ENCODE measurements at places on chromosomes 1 and 21.

GRCh38 chr1:165119086-165119485 is 237.4 kb downstream of the LMX1A start:
- no peak for DNase-seq

DNA sequence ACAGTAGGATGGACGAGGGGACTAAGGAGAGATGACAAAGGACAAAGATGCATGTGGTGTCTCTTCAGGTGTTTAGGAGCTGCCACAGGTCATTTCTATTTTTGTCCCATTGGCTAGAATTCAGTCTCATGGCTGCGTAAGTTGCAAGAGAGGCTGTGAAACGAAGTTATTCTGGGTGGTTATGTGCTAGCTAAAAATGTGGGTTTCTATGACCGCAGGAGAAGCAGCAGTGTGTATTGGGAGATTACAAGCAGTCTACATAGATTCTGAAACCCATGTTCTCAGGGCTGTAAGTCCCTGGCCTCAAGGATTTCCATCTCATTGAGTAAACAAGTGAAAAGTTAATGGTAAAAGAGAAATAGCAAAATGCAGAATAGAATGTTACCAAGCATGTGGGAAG is 110.7 kb downstream of the SPATA46 start:
- no peak for DNase-seq

DNA sequence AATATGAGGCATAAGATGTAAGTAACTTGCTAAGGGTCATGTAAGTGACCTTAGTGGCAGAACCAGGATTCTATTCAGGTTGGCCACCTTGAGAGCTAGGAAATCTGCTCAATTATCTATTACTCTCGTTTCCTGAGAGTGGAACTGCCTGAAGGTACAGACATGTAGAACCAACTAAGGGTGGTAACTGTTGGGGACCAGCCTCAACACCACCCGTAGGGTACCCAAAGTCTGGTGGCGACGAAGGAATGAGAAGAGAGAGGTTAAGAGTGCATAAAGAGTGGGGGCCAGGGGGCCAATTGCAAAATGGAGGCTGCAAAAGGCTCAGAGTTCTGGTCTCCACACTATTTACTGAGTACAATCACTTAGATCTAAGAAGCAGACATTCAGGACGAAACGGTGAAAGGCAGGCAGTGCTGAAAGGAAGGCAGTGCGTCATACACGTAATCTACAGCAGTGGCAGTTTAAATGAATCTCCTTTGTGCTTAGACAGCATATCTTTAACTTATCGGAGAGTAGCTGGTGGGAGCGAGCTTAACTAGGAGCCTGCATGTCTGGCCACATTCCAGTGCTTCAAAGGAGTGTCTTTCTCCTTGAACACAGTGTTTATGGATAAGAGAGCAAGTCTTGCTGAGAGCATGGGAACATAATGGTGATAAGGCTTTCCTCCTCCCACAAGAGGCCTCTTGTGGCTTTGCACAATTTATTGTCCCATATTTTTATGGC is 25.0 kb downstream of the SRSF4 start:
- no peak for DNase-seq

GRCh38 chr1:221350091-221350490 is 391.8 kb downstream of the DUSP10 start:
- DNase-seq: no peak

DNA sequence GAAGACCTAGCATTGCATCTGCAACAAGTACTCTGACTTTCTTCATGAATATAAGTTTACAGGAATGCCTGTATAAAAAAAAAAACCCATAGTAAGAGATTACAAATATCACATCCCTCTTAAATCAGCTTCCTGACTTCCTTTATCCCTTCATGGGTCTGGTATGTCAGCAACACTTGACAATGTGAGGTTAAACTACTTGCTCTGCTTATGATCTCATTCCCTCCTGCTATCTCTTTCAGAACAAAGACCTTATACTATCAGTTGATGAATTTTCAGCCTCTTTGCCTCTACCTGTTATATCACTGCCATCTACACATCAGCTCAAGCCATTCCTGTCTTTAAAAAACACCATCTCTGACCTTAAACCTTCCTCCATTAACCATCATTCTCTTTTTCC is 130.9 kb upstream of the SAMSN1 start:
- DNase-seq: no peak

DNA sequence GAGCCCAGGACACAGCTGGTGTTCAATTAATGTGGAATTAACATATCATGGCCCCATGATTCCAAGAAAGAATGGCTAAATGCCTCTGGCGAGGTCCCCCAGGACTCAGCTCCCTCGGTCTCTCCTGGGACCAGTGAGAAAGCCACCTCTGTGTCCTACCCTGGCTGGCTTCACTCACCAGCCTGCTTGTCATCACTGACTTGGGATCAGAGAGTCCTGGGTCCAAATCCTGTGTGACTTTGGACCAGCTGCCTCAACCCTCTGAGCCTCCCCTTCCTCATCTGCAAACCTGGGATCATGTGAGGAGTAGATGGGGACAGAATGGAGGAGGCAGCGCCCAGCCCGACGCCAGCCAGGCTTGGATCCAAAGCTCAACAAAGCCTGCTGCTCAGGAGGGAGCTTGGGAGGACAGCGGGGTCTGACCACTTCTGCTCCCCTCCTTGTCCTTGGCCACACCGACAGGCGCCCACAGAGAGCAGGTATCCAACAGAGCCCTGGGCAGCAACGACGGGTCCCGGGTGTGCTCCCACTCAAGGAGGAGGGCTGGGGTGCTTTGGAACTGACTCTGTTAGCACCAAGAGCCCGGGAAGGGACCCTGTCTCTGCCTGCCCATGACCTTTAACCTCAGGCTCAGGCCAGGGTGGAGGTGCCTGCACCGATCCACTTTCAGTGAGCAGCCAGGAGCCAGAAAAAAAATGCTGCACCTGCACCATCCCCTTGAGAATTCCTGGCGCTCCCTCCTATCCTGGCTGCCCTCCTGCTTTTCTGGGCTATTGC is 3.2 kb downstream of the SH2D5 start:
- DNase-seq: no peak

DNA sequence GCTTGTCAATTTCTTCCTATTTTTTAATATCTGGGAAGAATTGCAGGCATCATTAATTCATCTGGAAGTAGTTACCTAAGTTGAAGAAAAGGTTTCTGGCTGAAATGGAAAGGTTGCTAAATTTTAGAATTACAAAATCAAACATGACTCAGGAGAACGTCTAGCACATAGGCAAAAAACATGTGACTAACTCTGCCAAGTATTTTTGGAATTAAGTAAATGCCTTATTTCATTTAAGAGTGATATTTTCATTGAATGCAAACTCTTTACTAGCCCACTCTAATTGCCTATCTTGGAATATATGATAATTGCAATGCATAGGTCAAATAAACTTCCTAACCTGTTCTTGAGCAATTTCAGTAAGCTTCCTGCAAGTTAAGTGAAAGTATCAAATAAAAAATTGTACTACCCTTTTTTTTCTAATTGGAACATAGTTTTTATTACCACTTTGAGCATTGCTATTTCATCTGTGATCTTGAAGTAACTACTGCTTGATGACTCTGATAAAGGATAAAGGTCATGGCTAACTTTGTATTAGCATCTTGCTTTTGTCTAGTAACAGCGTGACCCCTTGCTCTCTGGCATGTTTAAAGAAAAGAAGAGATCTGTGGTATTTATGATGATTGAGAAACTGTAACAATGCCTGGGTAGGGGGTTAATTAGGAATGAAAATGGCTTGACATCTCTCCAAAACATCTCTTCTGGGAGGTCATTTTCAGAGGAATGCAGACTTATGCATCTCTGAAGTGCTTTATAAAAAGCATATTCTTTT is 208.3 kb upstream of the NCAM2 start:
- DNase-seq: no peak

DNA sequence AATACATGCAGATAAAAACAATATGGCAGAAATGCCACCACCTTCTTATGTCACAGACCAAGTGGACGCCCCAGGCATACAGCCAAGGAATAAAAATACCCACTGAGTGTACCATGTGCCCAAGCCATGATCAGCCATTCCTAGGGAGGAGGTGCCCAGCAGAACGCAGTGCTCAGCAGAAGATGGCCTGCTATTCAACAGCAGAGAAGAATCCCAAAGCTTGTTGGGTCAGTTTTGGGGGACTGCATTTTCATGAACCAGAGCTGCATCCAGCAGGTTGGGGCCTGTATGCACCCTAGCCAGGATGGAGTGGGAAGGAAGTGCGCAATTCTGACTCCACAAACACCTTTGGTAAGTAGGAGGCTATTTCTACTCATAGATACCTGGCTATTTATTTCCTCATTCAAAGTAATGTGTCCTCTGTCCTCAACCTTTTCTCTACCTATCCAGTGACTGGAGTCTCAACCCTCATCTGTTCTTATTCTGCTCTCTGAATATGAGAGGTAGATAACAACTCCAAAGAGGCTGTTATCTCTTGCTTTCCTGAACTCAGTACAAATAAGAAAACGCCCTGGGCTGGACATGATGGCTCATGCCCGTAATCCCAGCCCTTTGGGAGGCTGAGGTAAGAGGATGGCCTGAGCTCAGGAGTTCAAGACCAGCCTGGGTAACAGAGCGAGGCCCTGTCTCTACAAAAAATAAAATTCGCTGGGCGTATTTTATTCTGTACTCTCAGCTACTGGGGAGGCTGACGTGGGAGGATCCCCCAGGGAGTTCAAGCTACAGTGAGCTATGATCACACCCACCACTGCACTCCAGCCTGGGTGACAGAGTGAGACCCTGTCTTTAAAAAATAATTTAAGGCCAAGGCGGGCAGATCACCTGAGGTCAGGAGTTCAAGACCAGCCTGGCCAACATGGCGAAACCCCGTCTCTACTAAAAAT is 2.5 kb upstream of the PLEKHM2 start:
- no peak for DNase-seq

GRCh38 chr21:41668051-41668541 is 98.8 kb downstream of the RIPK4 start:
- DNase-seq: no peak

GRCh38 chr1:58848818-58849411 is 65.1 kb upstream of the JUN start:
- DNase-seq: peak; percentile 51

DNA sequence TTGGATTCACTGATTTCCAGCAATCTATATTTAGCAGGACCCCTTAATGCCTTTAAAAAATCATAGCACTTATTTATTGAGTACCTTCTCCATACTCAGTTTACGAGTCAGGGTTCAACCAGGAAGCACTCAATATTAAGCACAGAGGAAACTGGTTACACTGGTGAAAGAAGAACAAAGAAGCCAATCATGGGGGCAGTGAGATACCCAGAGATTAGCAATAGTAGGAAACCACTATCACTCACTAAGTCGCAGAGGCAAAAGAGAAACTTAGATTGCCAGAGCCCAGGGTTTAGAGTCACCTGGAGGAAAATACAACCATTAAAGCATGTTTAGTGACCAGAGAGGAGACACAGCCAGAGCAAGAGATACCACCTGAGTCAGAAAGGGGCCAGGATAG is 670.5 kb upstream of the USP24 start:
- no peak for DNase-seq

- no peak for DNase-seq
Observed at GRCh38 chr1:15931401-15931800, 44.5 kb downstream of the ZBTB17 start.

GRCh38 chr1:67208217-67208616 is 42.0 kb downstream of the IL23R start:
- no peak for DNase-seq

DNA sequence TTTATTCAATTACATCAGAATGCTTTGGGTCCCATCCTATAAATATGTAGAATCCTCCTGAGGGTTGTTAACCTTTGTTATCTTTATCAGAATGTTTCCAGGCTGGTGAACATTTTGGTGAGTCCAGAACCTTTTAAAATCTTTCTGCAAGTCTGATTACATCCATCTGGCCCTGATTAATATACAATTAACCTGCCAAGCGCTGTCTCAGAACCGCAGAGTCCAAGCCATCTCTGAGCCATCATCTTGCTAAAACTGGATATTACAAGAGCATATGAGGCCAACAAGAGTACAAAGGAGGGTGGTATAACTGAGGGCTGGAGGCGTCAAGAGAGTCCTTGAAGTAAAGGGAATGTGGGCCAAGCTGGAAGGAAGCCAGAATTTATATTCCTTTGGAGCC is 88.6 kb upstream of the ZC3H11B start:
- no peak for DNase-seq

GRCh38 chr1:89929467-89930063 is 65.3 kb upstream of the ZNF326 start:
- DNase-seq: no peak

DNA sequence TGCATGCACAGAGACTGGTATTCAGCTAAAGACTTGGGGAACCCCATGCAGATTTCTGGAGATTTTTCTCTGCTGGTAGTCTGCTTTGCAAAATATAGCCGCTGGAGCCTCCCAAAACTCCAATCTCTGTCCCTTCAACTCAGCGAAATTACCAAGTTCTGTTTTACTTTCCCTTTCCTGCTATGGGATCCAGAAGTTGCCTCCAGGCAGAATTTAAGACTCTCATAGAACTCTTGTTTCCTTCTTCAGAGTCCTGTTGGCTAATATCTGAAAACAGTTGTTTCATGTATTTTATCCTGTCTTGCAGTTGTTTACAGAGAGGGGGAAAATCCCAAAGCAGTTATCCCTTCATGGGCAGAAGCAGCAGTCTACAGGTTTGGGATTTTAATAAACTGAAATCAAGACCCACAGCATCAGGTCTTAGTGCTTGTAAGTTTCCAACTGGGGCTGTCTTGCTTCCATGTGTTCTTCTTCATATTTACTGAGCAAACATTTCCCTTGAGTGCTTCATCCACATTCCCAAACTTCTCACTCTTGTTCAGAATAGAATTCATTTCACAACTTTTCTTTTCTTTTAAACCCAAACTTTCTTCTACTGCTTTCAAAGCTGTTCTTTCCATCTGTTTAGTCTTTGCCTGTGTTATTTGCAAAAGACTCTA is 221.3 kb upstream of the DMRTA2 start:
- DNase-seq: no peak

- peak; percentile 86 for DNase-seq
Observed at GRCh38 chr1:21508580-21509350, 458 bp upstream of the ALPL start.

DNA sequence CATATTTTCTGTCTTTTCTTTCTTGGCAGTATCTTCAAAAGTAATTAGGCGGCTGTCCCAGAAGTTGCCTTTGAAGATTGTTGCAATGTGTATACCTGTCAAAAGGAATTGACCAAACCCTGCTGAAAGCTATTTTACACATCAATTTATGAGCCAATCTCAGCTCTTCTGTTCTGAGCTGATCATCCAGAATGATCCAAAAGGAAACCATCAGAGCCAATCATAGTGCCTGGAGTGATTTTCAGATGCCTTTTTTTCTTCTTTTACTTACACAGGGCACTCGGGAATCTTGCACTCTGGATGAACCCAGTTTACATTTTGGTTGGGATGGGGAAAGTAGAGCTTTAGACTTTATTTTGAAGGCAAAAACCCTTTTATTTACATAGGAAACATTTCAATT is 21.8 kb upstream of the APOBEC4 start:
- no peak for DNase-seq

DNA sequence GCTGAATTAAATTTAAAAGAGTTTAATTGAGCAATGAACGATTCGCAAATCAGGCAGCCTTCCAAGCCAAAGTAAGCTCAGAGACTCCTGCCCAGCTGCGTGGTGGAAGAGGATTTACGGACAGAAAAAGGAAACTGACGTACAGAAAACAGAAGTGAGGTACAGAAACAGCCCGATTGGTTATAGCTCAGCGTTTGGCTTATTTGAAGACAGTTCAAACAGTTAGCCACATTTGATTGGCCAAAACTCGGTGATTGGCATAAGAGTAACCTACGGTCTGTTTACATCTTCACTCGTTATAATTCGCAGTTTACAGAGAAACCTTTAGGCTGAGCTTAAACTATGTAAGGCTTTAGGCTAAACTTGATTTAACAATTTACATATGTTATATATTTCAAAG is 46.9 kb downstream of the CR1L start:
- DNase-seq: no peak
